ENCODE measurements at places on chromosomes 16 and 17.

GRCh38 chr16:80680839-80681238, 123.6 kb downstream of the CDYL2 start:
- no peak for DNase-seq

- peak; percentile 26 for DNase-seq
Observed at GRCh38 chr17:57256708-57257112, 387 bp downstream of the MSI2 start.

- no peak for DNase-seq
Observed at GRCh38 chr16:88381820-88382451, 823 bp upstream of the ZNF469 start.

DNA sequence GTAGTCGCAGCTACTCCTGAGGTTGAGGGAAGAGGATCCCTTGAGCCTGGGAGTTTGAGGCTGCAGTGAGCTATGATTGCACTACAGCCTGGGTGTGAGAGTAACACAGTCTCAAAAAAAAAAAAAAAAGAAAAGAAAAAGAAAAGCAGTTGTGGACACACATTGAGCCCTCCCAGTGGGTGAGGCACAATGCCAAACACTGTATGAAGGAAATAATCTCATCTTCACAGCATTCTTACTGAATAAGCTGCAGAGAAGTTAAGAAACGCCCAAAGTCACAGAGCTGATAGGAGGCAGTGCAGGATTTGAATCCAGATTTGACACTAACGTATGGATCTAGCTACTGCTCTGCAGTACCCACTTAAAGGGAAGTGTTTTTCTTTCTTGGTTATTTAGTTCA, 5.9 kb upstream of the LYZL6 start:
- DNase-seq, result no peak

GRCh38 chr17:76481071-76481655, 13.8 kb downstream of the AANAT start:
- no peak for DNase-seq

- DNase-seq, result no peak
Observed at GRCh38 chr16:87431926-87432325, 39.8 kb downstream of the MAP1LC3B start.

DNA sequence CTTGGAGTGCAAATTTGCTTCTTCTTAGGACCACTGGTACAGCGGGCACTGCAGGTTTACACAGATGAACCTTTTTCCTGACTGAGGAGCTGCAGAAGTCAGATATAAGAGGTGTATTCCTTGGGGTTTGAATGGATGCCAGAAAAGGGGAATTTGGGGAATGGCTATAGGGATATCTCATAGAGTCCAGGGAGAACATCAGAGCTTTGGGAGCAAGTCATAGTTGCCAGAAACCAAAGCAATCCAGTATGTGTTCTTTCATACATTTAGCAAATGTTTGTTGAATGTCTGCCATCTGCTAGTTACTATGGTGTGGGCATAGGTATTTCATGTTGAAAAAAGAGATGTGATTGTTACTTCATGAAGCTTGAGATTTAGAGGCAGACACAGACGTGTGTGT, 46.8 kb downstream of the MAP2K4 start:
- DNase-seq, result no peak

DNA sequence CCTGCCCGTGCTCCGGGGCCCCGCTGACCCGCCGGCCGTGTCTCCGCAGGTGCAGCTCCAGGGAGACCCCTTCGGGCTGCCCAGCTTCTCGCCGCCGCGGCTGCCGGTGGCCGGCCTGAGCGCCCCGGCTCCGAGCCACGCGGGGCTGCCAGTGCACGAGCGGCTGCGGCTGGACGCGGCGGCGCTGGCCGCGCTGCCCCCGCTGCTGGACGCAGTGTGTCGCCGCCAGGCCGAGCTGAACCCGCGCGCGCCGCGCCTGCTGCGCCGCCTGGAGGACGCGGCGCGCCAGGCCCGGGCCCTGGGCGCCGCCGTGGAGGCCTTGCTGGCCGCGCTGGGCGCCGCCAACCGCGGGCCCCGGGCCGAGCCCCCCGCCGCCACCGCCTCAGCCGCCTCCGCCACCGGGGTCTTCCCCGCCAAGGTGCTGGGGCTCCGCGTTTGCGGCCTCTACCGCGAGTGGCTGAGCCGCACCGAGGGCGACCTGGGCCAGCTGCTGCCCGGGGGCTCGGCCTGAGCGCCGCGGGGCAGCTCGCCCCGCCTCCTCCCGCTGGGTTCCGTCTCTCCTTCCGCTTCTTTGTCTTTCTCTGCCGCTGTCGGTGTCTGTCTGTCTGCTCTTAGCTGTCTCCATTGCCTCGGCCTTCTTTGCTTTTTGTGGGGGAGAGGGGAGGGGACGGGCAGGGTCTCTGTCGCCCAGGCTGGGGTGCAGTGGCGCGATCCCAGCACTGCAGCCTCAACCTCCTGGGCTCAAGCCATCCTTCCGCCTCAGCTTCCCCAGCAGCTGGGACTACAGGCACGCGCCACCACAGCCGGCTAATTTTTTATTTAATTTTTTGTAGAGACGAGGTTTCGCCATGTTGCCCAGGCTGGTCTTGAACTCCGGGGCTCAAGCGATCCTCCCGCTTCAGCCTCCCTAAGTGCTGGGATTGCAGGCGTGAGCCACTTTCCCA, 5.9 kb downstream of the CTF1 start:
- DNase-seq, result peak; percentile 42

- DNase-seq, result no peak
Observed at GRCh38 chr17:62933501-62934385, 32.3 kb upstream of the TANC2 start.

DNA sequence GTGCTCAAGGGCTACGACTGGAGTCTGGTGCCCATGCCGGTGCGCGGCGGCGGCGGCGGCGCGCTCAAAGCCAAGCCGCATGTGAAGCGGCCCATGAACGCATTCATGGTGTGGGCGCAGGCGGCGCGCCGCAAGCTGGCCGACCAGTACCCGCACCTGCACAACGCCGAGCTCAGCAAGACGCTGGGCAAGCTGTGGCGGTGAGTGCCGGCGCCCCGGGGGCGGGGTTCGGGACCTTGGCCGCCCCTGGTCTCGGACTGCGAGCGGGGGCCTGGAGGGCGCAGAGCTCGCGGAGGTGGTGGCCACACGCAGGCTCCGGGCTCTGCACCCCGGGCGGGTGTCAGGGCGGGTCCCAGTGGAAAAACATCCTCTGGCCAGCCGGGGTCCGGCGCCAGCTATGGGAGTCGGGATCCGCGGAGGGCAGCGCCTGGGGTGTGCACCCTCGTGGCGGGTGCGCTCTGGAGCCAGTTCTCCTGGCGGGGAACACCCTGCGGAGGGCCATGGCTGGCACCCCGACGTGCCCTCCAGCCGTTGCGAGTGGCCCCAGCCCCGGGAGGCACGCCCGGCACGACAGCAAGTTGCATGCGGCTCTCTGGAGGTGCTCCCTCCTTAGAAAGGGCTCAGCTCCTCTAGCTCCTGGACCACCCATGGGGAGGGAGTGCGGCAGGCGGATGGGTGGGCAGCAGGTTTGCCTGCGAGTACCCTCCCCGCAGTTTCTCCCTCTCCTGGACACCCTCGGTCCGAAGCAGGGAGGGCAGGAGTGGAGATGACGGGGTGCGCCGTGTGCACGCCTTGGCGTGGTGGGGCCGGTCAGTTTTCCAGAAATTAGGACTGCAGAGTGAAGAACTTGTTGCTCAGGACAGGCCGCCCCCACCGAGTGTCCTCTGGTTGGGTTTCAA, 824 bp downstream of the SOX8 start:
- DNase-seq, result no peak

GRCh38 chr17:51508048-51508447, 247.7 kb downstream of the UTP18 start:
- DNase-seq, result no peak

GRCh38 chr17:79976451-79976850, 59.2 kb downstream of the TBC1D16 start:
- no peak for DNase-seq

- no peak for DNase-seq
Observed at GRCh38 chr17:13046361-13046760, 28.5 kb upstream of the ELAC2 start.

DNA sequence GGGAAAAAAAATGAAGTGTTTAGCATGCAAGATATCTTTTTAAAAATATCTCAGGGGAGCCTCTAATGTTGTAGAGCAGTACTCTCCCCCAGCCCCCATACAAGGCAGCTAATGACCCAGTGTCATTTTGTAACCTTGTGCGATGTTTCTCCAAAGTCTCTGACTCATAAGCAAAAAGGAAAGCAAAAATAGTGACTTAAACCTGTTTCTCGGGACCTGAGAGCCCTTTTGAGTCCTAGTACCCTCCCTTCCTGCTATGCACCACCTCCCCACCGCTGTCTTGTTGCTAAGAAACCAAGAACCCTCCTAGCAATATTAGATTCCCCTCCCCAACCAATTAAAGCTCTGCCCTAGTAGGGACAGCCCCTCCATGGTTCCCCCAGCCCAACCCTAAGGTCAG, 2.8 kb downstream of the MYCBPAP start:
- DNase-seq, result peak; percentile 83

GRCh38 chr16:10839279-10839666, 20.7 kb upstream of the TVP23A start:
- DNase-seq, result no peak

GRCh38 chr17:57694051-57694450, 51.0 kb downstream of the CCDC182 start:
- DNase-seq, result no peak

DNA sequence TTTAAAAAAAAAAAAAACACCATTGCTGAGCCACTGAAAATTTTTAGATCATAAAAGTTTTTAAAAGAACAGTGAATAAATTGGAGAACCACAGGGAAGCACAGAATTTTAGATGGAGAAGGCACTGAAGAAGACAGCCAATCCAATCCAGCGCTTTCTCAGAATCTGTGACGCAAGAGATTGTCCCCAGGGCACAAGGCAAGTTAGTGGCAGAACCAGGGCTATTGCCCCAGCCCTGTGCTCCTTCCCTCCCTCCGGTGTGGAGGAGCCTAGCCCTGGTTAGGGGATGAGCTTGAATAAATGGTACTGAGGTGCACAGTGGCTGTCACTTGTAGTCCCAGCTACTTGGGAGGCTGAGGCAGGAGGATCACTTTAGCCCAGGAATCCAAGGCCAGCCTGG, 108.3 kb downstream of the ZNF423 start:
- DNase-seq, result no peak

GRCh38 chr17:8904686-8905085, 37.2 kb upstream of the PIK3R6 start:
- no peak for DNase-seq

DNA sequence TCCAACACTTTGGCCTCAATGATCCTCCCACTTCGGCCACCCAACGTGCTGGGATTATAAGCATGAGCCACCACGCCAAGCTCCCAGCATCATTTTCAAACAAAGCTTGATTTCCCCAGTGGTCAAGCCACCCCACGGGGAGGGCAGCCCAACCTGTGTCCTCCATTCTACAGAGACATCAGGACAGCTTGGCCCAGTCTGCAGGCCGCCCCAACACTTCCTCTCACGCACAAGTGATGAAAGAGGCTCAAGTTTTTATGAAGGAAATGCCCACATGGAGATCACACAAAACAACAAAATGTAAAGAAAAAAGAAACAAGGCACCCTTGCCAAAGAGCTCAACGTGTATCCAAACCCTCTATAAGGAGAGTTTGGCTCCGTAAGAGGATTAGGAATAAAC, 112.4 kb downstream of the XYLT1 start:
- DNase-seq, result no peak

DNA sequence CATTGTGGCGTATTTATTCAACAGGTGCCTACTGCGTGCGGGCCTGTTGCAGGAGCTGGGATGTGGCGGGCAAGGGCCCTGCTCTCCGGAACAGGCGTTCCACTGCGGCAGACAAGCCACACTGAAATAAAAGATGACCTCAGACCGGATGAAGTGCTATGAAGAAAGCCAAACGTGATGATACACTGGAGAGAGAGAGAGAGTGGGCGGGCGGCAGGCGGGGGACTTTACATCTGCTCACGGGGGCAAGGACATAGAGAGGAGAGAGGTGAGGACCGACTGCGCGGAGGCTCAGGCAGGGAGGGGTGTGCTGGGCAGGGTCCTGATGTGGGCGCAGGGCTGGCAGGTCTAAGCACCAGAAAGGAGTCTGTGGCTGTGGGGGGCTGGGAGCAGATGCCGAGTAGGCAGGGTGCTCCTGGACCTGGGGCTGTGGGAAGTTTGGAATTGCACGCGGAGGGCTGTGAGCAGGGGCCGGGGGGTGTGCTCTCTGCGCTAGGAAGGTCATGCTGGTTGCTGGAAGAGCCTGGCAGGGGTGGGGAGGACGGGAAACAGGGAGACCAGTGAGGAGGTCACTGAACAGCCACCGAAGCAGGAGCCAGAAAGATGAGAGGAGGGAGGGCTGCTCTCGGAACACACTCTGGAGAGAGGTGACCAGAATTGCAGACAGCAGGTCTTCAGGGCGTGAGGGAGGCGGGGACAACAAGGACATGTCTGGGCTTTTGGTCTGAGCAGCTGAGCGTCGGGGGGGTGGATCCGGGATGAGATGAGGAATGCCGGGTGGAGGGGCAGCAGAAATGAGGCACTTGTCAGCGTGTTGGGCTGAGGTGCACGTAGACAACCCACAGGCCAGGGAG, 9.9 kb downstream of the MXRA7 start:
- no peak for DNase-seq

DNA sequence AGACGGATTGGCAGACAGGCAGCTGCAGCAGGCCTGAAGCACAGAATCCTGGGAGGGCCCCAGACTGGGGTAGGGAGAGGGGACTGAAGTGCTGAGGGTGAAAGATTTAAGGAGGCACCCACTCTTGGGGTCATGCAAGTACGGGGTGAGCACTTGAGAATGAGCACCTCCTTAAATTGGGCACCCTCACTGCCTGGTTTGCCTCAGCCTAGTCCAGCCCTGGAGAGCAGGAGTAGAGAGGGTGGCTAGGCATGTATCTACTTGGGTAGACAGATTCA, 154.1 kb upstream of the CDC42EP4 start:
- DNase-seq, result no peak

- DNase-seq, result no peak
Observed at GRCh38 chr16:90050969-90051368, 26.2 kb downstream of the PRDM7 start.

- no peak for DNase-seq
Observed at GRCh38 chr17:47072886-47073285, 93.8 kb upstream of the RPRML start.

DNA sequence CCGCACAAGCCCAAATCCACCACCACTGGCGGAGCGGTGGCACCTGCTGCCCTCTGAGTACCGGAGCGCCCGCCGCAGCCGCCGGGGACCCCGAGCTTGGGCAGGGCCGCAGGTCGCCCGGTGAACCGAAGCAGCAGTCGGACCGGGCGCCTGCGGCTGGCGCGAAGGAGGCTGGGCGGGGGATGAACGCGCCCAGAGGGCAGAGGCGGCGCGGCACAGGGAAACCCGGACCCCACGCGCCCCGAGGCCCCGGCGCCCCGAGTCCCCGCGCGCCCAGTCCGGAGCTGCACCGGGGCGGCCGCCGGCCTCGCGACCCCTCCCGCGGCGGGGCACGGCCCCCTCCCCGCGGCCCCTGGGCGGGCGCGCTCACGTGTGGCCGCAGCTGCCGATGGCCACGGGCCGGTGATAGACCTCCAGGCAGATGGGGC, 393 bp downstream of the RNF166 start:
- DNase-seq, result no peak

- no peak for DNase-seq
Observed at GRCh38 chr16:64403352-64403751, 718.5 kb downstream of the CDH11 start.

- DNase-seq, result no peak
Observed at GRCh38 chr17:6671431-6671830, 19.9 kb downstream of the C17orf100 start.

GRCh38 chr16:55120826-55121225, 190.2 kb downstream of the IRX5 start:
- DNase-seq, result no peak

- DNase-seq, result no peak
Observed at GRCh38 chr17:74163271-74163821, 40.1 kb upstream of the RPL38 start.

GRCh38 chr16:12569061-12569460, 234.6 kb downstream of the CPPED1 start:
- DNase-seq, result no peak

- DNase-seq, result no peak
Observed at GRCh38 chr16:14187517-14188338, 116.6 kb downstream of the MRTFB start.
